ENCODE measurements at places on chromosomes 11 and 22. TPM values are rescaled to one million over a fixed set of nuclear protein-coding genes. Genes with fewer than 3 reads are reported as not detected.

Gene GNAZ
- 1.8 TPM for total RNA-seq

Gene OR5A1
- not detected for total RNA-seq

Gene TNRC6B
- 21.8 TPM for total RNA-seq

Gene TREH
- total RNA-seq, result not detected

Gene CCDC81
- total RNA-seq, result 0.87 TPM

Gene CHCHD10
- total RNA-seq, result 5.5 TPM

Gene PANX3
- total RNA-seq, result not detected

Gene MUC5B
- not detected for total RNA-seq

Gene CSF2RB
- 1.5 TPM for total RNA-seq

Gene RBMXL2
- total RNA-seq, result not detected

Gene SRRD
- total RNA-seq, result 11.5 TPM
